ENCODE measurements at places on chromosomes 7 and 10.

GRCh38 chr7:112594397-112594796, 113.6 kb downstream of the LSMEM1 start:
- no peak for DNase-seq

- peak; percentile 49 for DNase-seq
These were observed 435.8 kb upstream of the MGMT start for GRCh38 chr10:129030996-129031843.

DNA sequence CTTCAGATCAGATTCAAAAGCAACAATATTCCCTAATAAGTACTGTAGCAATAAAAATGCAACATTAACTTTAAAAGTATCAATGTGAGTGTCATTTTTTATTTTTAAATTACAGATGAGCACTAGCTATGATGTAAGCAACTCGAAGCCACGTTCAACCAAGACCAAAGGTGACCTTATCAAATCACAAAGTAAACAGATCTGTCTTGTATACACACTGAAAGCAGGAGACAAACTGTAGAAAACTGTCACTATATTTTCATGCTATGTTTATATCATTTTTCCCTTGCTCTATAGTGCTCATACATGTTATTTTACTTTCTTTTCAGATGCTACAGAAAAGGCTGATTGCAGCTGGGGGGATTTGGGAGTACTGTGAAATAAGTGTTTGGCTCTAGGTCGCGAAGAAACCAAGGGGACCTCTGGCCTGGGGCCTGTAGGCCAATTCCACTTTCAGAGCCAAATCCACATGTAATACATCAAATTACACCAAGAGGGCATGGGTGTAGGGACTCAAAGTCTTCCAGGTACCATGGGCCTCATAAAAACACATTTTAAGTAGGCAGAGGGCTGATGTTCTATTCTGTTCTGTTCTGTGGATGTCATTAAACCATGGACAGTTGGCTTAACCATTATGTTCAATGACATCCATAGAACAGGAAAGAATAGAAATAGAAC, 245.2 kb downstream of the SFMBT2 start:
- DNase-seq = no peak

GRCh38 chr7:80334908-80335307, 177.0 kb downstream of the GNAT3 start:
- DNase-seq = no peak

- no peak for DNase-seq
These were observed 90.9 kb downstream of the ACTR3B start for GRCh38 chr7:152850420-152850819.

DNA sequence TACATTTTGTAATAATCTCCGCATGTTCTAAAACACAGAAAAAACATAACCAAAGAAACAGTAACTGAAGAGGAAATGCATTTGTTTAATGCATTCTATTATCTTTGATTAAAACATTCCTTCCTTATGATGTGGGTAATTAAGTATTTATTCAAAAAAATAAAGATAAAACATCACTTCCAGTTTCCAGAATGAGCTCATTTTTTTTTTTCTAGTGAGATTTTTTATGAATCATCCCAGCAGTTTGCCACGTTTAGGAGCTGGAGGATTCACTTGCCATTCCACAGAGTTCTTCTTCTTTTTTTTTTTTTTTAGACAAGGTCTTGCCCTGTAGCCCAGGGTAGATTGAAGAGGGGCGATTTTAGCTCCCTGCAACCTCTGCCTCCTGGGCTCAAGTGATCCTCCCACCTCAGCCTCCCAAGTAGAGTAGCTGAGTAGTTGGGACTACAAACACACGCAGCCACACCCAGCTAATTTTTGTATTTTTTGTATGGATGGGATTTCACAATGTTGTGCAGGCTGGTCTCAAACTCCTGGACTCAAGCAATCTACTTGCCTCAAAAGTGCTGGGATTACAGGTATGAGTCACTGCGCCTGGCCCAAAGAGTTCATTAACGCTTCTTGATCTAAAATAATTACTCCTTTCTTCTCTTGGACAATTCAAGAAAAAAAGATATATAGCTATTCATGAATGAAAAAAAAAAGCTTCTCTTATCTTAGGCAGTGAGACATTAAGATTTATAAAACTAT, 177.3 kb downstream of the DKK1 start:
- no peak for DNase-seq

GRCh38 chr7:34842782-34843181, 184.8 kb downstream of the NPSR1 start:
- no peak for DNase-seq

- DNase-seq = no peak
These were observed 21.5 kb upstream of the NAMPT start for GRCh38 chr7:106306256-106306655.

GRCh38 chr10:101346177-101346576, 7.8 kb upstream of the BTRC start:
- no peak for DNase-seq

DNA sequence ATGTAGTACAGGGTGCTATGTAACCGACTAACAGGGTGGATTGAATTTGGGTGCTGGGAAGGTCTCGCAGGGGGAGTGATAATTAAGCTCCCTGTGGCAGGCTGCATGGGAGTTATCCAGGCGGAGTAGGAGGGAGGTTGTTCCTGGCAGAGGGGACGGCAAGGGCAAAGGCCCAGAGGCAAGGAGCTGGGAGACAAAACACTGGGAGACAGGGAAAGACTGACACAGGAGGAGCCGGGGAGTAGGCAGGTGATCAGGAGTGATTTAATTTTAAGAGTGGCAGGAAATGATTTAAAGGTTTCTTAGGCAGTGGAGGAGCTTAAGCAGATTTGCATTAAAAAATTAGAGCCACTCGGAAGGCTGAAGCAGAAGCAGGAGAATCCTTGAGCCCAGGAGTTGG, 40.7 kb upstream of the LEP start:
- DNase-seq = no peak

DNA sequence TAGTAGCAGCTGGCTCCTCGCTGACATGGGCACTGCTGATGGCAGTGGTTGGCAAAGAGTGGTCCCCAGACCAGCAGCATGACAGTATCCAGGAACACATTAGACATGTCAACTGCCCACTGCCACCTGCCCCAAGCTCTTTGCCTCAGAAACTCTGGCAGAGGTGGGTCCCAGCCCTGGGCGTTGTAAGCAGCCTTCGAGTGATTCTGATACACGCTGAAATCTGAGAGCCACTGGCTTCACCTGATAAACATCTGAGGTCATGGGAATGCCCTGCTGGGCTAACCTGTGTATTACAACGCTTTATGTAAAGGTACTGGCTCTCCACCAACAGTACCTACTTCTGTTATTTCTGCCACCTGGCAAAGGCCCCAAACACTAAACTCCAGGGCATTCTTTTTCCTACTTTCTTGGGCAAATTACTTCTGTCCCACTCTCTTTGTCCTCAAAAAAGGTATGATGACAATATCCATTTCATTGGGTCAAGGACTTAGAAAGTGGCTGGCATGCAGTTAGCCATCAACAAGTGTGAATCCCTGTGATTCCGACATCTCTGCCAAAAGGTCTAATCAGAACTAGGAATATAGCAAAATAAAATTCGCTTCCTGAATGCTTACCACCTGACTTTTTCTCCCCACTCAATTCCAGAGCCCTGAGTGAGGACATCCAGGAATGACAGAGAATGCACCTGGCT, 9.2 kb downstream of the SGMS1 start:
- DNase-seq = no peak

DNA sequence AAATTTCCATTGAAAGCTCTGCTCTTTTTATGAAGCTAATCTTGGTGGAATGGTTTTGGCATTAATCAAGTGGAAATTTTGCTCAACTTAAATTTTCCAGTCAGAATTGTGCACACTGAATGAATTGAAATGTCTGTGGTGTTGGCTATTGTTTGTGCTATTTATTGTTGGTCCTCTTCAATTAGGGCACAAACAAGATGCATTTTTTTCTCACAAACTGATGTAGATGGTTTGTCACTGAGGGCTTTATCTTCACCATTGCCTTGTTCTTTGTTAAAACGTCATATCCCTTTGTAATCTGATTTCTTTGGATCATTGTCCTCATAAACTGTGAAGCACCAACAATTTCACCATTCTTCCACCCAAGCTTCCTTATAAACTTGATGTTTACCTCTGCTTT, 152.1 kb upstream of the RHOBTB1 start:
- DNase-seq = no peak

DNA sequence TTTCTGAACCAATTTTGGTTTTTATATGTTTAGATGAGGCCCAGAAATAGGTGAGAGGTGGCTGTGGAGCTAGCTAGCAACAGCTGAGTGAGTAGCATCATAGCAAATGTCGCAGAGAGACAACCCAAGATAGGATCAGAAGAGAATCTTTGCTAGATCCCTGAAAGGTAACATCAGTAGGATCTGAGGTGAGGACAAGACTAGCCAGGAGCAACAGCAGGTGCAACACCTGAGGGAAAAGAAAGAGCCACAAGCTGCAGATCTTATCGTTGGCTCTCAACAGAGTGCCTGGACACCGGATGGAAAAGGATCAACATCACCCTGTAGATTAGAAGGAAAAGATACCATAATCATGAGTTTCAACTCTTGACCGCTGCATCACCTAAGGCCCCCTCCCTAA, 4.4 kb downstream of the ST8SIA6 start:
- DNase-seq = no peak

- DNase-seq = no peak
These were observed 10.8 kb upstream of the JCAD start for GRCh38 chr10:30070001-30070685.

- no peak for DNase-seq
These were observed 20.5 kb upstream of the INPP5A start for GRCh38 chr10:132516771-132517725.

- DNase-seq = no peak
These were observed 129.9 kb downstream of the CDH23 start for GRCh38 chr10:71526653-71527052.

DNA sequence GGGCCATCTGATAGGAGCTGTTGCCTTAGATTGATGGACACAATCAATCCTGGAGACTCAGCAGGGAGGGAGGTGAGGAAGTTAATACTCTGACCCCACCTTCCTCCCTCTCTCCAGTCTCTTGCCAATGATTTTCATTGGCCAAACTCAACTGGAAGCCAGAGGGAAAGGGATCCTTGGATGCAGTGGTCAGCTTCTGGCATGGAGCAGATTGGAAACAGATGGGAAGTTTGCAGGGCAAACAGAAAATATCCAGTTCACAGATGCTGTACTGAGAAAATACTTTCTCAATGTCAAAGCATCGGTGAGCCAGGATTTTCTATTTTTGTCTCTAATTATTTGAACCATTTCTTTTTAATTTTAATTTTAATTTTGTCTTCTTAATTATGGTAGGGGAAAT, 170.8 kb downstream of the BBS9 start:
- DNase-seq = no peak

DNA sequence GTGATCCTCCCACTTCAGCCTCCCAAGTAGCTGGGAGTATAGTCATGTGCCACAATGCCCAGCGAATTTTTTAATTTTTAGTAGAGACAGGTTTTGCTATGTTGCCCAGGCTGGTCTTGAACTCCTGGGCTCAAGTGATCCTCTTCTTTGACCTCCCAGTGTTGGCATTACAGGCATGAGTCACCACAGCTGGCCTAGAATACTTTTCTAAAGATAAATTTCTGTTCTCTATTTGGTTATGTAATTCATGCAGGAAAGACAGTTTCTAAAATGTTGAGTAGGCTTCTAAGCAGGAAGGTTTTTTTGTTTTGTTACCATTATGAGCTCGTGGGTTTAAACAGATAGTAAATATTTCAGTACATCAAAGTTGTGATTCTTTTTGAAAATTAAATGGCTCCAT, 5.0 kb downstream of the RBAK start:
- no peak for DNase-seq

DNA sequence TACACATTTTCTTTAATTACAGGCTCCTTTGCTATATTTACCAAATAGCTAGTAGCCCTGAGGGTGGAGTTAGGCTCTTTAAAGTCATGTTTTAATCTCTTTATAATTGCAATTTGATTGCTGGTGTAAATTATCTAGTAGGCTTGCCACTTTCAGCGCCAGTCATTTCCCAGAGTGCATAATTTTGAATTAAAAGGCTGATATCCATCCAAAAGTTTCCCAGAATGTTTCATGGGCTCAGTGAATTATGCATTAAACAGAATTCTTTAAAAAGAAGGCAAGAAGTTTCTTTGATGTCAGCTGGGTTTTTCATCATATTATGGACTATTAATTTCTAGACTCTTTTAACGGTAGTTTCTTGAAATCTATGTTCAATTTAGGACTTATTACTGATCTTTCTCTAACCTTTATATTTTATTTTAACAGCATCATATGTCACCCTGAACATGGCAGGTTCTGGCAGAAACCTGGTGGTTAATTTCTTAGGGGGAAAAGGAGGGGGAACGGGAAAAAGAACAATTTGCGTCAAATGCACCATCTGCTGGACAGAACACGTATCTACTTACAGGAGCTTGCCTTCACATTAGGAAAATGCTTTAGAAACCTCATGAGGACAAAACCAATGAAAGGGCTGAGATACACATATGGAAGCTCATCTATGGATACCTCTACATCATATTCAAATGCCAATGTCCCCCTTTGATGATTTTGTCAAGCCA, 171.1 kb downstream of the GRM3 start:
- DNase-seq = no peak

- no peak for DNase-seq
These were observed 62.3 kb upstream of the AHR start for GRCh38 chr7:17236171-17236570.

- no peak for DNase-seq
These were observed 964.0 kb downstream of the GATA3 start for GRCh38 chr10:9018195-9019173.

- no peak for DNase-seq
These were observed 884 bp upstream of the GSTO1 start for GRCh38 chr10:104253606-104254410.

GRCh38 chr7:7424151-7424873, 111.4 kb downstream of the COL28A1 start:
- peak; percentile 31 for DNase-seq

DNA sequence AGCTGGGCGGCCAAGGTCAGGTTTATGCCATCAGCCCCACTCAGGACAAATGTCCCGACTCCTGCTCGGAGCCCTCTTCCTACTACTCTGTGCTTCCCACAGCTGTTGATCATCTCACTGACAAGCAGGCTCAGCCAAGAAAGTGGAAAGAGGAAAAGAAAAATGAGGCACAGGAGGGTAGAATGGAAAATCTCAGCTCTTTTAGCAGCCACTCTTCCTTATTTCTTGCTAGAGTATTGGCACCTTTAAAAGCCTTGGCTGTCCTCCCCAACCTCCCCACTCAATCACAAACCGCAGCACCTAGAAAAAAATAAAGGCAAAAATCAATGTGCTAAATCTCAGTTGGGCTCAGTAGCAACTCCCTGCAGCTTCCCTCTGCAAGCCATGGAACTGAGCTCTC, 35.3 kb upstream of the AGK start:
- no peak for DNase-seq

- DNase-seq = no peak
These were observed 596.4 kb upstream of the GHITM start for GRCh38 chr10:83542774-83543411.

GRCh38 chr7:121832347-121832746, 40.6 kb upstream of the PTPRZ1 start:
- DNase-seq = no peak

- no peak for DNase-seq
These were observed 574.1 kb downstream of the GRID1 start for GRCh38 chr10:85792533-85792858.

Measured in CD4-positive, alpha-beta T cell (primary cell).